ENCODE measurements at places on chromosomes 5 and 9.

DNA sequence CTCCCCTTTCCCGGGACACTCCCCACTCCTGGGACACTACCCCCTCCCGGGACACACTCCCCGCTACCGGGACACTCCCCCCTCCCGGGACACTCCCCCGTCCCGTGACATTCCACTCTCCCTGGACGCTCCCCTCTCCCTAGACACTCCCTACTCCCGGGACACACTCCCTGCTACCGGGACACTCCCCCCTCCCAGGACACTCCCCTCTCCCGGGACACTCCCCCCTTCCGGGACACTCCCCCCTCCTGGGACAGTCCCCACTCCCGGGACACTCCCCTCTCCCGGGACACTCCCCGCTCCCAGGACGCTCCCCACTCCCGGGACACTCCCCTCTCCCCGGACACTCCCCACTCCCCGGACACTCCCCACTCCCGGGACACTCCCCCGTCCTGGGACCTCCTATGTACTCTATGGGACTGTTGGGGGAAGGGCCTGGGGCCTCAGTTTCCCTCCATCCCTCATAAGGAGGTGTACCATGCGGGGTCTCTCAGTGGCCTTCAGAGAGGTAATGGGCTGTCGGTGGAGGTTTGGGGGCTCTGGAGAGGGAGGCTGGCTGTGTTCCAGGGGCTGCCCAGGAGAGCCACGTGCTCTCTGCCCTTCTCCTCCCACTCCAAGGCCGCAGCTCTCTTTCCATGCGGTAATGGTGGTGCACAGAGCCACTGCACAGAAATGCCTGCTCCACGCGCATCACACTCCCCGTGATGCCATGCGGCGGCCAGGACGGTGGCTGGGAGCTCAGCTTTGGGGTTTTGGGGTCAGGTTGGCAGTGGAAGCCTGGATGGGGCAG lies 96.2 kb downstream of the RXRA start:
- no peak for DNase-seq

- no peak for DNase-seq
Measured at GRCh38 chr5:91293131-91293530, 90.0 kb downstream of the ARRDC3 start.

DNA sequence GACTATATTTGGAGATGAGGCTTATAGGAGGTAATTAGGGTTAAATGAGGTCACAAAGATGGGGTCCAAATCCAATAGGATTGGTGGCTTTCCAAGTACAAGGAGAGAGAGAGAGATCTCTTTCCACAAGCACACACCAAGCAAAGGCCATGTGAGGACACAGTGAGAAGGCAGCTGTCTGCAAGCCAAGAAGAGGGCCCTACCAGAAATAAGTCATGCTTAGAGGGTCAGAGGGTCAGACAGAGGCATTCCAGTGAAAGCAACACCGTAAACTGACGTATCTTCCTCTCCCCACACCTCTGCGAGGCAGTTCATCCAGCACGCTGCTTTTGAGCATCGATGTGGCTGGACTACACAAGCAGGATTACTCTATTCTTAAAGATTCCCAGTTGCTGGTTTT lies 87.9 kb downstream of the SLC1A3 start:
- no peak for DNase-seq

GRCh38 chr9:91059713-91060112 lies 258.1 kb downstream of the SYK start:
- DNase-seq = no peak

All from activated CD4-positive, alpha-beta T cell treated with anti-CD3 and anti-CD28 coated beads for 1 hour (primary cell).